Hematopoietic multipotent progenitor cell treated with erythropoietin and hydrocortisone succinate and interleukin-3 and kit ligand, for 17 days (in vitro differentiated cells): ENCODE measurements at places on chromosomes 3 and 15.

GRCh38 chr3:124998247-124998630, 57.6 kb downstream of the HEG1 start:
- no peak for DNase-seq

DNA sequence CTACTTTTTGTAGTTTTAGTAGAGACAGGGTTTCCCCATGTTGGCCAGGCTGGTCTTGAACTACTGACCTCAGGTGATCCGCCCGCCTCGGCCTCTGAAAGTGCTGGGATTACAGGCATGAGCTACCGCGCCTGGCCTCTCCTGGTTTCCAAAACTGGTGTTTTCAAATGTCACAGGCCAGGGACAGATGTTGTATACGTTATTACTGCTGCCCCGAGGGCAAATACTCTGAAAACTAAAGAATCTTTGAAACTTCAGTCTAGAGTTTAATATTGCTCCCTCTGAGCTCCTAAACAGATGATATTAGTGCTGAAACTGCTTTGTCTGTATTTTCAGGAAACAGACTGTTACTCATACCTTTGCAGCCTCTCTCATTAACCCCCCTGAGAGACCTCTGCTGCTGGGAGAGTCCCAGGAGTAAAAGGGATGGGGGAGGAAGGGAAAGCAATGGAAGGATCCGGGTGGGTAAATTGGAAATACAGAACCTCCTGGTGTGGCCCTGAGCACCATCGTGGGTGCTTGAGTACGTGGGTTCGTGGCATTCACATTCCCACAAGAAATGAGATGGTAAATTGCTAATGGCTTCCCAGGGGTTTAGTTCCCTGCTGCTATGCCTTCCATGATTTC, 96.3 kb upstream of the IGF1R start:
- DNase-seq: no peak

- DNase-seq: no peak
These were observed 6.0 kb downstream of the NRG4 start for GRCh38 chr15:76006136-76006778.

GRCh38 chr3:48845170-48845569, 2.5 kb downstream of the PRKAR2A start:
- DNase-seq: no peak

DNA sequence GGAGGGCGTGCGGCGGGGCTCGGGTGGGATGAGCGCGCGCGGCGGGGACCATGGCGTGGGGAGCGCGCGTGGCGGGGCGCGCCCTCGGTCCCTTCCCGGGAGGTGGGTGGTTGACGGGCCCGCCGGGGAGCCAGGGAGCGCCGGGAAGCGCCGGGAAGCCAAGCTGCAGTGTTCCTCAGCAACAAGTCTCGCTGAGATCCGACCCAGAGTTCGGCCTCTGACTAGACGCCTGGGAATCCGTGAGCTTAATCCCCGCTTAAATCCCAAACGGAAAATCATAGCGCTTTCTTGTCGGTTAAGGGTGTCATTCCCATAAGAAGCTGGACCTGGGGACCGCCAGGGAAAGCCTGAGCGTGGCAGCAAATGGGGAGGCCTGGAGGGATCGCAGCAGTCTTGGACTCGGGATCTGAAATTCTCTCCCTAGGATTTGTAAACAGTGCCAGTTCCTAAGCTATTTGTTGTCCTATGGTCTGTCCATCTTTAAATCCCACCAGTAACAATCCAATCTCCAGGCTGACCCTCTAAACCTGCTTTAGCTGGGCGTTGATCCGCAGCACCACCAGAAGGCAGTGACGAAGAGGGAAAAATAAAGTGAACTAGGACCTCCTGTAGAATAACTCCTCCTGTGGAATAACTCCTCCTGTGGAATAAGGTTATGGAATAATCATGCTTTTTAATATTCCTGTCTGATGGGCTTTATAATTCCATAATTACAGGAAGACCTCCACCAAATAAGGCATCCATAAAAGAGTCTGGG, 570 bp upstream of the NEDD4 start:
- no peak for DNase-seq

DNA sequence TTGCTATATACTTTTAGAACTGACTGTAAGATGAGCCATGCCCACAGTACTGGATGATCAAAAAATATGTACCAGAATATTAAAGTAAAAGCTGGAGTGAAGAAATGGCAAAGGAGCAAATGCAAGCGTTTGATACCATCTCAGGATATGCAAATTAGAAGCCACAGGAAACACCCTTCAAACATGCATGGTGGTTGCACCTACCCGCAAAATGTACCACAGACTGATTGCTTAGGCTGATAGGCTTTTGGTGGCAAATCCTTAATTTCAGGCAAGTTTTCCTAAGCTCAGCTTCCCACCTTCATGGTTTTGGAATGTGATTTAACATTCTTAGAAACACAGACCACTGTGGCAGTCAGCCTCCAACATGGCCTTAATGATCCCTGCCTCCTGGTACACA, 149.0 kb downstream of the PDZRN3 start:
- DNase-seq: no peak

GRCh38 chr3:27666708-27667107, 55.4 kb downstream of the EOMES start:
- no peak for DNase-seq

DNA sequence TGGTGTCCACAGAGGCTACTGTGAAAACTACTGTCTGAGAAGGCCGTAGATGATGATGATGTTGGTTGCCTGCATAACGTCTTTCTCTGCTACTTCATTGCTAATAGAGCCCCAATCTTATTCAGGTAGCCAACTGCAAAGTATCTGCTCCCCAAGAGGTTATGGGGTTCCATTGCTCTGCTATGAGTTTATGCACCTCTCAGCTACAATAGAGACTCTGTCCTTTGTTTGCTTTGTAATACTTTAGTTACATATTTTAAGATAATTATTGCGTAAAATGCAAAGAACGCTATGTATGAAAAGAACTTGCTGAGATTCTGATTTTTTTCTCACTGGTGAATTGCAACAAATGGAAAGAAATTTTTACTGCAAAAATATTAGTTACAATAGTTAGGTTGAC, 27.8 kb upstream of the GMPPB start:
- no peak for DNase-seq

GRCh38 chr3:119368298-119368697, 74.1 kb downstream of the ARHGAP31 start:
- DNase-seq: no peak

GRCh38 chr3:28476194-28476593, 127.6 kb upstream of the AZI2 start:
- no peak for DNase-seq

DNA sequence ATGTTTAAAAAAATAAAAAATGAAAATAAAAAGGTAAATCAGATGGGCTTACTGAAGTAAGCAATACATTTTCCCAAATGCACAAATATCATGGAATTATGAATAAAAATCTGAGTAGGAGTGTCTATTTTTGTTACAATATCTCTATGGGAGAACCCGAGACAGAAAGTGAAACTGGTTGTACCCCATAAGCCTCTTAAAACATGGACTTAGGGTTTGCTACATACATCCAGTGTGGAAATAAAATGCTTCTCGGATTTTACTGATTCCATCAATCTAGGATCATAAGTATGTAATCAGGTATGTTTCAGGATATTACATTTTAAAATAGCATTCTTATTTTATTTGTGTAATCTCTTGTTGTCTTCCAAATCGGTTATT, 177.8 kb upstream of the CDIN1 start:
- DNase-seq: no peak

- no peak for DNase-seq
These were observed 146.6 kb upstream of the PEX5L start for GRCh38 chr3:180183346-180183745.

DNA sequence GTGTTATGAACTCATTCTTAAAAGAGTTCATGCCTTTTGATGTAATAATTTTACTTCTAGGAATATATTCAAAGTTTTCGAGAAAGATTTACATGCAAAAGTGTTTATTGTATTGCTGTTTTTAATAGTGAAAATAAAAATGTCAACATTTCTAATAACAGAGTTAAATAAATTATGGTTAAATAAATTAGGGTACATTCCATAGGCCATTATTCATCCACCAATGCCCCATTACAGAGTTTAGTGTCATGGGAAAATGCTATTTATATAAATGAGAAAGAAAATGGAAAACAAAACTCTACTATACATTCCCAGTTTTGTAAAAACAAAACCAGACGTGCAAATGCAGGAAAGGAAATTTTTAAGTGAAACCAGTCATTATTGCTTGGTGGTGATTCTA, 538.1 kb upstream of the TBL1XR1 start:
- DNase-seq: no peak

DNA sequence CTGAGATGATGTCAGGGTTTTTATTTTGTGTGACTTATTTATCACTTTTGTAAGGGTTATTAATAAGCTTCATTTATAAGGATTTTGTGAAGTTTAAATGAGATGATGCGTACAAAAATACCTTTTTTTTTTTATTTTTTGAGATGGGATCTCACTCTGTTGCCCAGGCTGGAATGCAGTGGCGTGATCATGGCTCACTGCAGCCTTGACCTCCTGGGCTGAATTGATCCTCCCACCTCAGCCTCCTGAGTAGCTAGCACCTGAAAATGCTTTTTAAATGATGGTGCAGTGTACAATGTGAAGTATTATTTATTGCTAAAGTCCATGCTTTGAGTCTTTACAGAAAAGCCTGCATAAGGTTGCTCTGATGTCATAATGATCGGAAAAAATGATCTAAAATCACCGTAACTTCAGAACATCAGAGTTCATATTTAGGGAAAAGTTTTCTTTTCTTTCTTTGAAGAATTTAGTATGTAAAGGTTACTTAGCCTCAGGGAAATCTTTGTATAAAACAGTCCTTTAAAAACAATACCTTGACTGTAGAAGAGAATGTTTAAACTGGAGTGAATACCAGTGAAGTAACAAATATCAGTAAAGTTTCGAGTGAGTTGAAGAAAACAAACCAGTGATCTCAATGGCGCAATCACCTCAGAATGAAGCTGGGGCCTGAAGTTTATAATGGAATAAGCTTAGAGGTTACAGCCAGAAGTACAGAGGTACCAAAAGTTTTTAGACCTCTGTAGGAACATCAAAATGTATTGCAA, 29.7 kb downstream of the TCF12 start:
- DNase-seq: no peak

- no peak for DNase-seq
These were observed 33.7 kb upstream of the SYNM start for GRCh38 chr15:99071091-99071680.

GRCh38 chr3:133572158-133573053, 1.1 kb upstream of the CDV3 start:
- no peak for DNase-seq

DNA sequence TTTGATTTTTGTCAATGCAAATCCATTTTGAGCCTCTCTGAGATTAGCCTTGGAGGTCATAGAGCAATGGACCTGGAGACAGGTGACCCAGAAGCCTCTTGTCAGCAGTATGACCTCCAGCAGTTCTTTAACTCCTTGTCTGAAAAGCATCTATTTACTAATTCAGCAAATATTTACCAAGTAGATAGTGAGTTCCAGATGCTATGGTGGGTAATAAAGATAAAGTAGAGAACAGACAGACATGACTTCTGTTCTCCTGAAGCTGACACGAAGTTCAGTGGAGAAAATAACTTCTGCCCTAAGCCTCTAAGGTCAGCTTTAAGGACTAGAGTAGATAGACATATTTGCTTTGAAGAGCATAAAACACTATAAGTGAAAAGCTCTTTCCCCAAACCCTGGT, 26.6 kb downstream of the SEMA6D start:
- no peak for DNase-seq

DNA sequence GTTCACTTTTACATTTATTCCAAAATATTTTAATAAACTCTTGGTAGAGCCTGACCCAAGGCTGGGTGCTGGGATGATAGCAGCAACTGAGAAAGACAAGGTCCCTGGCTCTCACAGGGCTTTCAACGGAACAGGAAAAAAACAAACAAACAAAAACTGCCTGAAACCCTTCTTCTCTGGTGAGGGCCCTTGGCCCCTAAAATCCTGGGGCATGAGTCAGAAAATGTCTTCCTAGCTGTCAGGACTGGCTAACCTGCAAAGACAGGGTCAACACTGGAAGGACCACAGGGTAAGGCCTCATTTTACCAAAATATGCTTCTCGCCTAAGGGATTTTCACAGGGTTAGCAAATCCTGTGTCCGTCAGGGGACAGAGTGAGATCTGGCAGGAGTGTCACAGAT, 45.7 kb upstream of the WNT5A start:
- DNase-seq: no peak

GRCh38 chr3:139627759-139628158, 50.0 kb downstream of the NMNAT3 start:
- DNase-seq: no peak
